ENCODE measurements at places on chromosomes 16 and 17.

GRCh38 chr16:47778106-47778801, 317.1 kb downstream of the PHKB start:
- H3K4me3 ChIP-seq, result no peak overlapping the region
- H3K4me1 ChIP-seq, result no peaks in the 10 kb centered on the region
- H3K27ac ChIP-seq, result no peak overlapping the region

DNA sequence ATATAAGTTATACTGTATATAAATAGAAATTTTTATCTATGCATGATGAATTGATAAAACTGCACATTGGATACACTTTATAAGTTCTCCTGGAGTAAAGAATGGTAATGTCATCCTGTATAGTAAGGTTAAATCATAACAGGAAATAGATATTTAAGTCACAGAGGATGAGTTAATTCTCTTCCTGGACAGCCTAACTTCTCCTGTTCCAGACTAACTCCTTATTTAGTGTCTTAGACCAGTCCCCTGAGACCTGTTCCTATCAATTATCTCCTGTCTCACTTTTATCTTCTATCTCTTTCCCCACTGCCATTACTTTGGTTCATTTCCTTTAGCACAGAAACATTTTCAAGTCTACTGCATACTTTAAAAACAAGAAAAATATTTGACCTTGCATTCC, 46.5 kb downstream of the SSH2 start:
- no peaks in the 10 kb centered on the region for H3K36me3 ChIP-seq
- H3K27ac ChIP-seq, result no peak overlapping the region
- no peaks in the 10 kb centered on the region for H3K27me3 ChIP-seq
- no peak overlapping the region for H3K4me3 ChIP-seq
- H3K4me1 ChIP-seq, result peaks cover 4% of the 10 kb centered on the region
- DNase-seq, result no peak

GRCh38 chr16:15033309-15033707, 22.6 kb downstream of the NTAN1 start:
- peaks cover 77% of the 10 kb centered on the region for H3K36me3 ChIP-seq
- DNase-seq, result no peak

DNA sequence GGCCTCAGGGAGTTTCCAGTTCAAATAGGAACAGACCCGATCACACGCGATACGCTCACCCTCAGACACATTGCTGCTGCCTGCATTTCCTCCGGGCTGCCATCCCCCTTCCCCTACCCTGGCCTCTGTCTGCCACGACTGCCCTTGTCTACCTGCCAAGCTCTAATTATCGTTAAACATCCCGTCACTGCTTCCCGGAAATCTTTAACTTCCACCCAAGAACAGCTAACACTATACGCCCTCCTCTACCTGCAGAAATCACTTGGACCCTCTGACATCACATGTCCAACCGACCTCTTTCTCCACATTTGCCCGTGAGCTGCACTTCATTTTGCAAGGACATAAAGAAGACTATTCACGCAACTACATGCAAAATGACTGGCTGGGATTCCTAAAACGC, 40.4 kb downstream of the ABAT start:
- H3K4me1 ChIP-seq, result no peaks in the 10 kb centered on the region
- no peaks in the 10 kb centered on the region for H3K27me3 ChIP-seq

DNA sequence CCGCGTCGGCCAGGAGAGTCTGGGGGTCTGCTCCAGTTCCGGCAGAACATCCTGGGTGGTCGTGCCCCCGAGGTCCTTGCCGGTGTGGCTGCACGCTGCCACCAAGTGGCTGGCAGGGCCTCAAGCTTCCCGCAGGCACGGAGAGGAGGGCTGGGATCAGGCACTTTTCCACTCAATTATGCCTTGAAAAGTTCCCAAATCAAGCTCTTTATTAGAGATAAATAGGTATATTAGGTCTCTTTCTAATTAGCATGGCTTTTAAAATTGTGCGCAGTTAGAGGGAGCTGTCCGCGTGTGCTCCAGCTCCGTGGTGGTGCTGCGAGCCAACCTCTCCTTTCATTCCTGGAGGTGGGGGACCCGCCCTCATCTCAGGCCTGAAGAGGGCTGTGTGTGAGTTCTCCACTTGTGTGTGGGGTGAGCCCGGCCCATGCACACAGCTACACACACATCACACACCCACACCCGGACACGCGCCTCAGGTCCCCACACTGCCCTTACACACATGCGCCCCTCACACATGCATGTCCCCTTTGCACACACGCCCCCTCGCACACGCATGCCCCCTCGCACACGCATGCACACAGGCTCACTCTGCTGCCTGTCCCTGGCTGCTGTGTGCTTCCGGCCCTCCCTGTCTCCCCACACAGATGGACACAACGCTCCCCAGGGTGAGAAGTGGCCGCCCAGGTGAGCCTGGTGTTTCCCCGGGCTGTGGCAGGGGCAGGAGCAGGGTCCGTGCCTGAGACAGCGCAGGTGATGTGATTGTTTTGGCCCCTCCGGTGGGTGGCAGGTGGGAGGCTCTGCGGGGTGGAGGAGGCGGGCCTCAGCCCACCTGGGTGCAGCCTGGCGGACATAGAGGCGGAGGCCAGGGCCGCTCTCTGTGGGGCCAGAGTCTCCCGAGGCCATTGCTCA, 28.8 kb downstream of the CACNA1H start:
- H3K4me3 ChIP-seq, result no peak overlapping the region

- no peaks in the 10 kb centered on the region for H3K27me3 ChIP-seq
- no peaks in the 10 kb centered on the region for H3K36me3 ChIP-seq
- no peak overlapping the region for H3K27ac ChIP-seq
- no peak for DNase-seq
- no peak overlapping the region for H3K4me3 ChIP-seq
Measured at GRCh38 chr16:49514073-49514980, 140.7 kb downstream of the C16orf78 start.

- no peak for DNase-seq
- no peaks in the 10 kb centered on the region for H3K36me3 ChIP-seq
- no peak overlapping the region for H3K27ac ChIP-seq
- no peaks in the 10 kb centered on the region for H3K27me3 ChIP-seq
Measured at GRCh38 chr17:60240290-60240689, 90.5 kb downstream of the CA4 start.

GRCh38 chr17:81456798-81457197, 55.8 kb downstream of the ACTG1 start:
- no peak overlapping the region for H3K27ac ChIP-seq
- peaks cover 14% of the 10 kb centered on the region for H3K4me1 ChIP-seq
- no peak for DNase-seq
- no peaks in the 10 kb centered on the region for H3K27me3 ChIP-seq

GRCh38 chr17:17216776-17217175, 10.6 kb upstream of the PLD6 start:
- DNase-seq, result no peak
- H3K4me1 ChIP-seq, result no peaks in the 10 kb centered on the region
- H3K36me3 ChIP-seq, result peaks cover 73% of the 10 kb centered on the region
- no peaks in the 10 kb centered on the region for H3K27me3 ChIP-seq
- no peak overlapping the region for H3K27ac ChIP-seq

GRCh38 chr16:19366391-19366790, 51.3 kb upstream of the TMC5 start:
- no peaks in the 10 kb centered on the region for H3K4me1 ChIP-seq
- no peak overlapping the region for H3K4me3 ChIP-seq
- DNase-seq, result no peak
- no peaks in the 10 kb centered on the region for H3K27me3 ChIP-seq
- H3K36me3 ChIP-seq, result no peaks in the 10 kb centered on the region

- H3K27ac ChIP-seq, result no peak overlapping the region
- peaks cover 6% of the 10 kb centered on the region for H3K27me3 ChIP-seq
- no peak overlapping the region for H3K4me3 ChIP-seq
- H3K36me3 ChIP-seq, result no peaks in the 10 kb centered on the region
Measured at GRCh38 chr17:13337864-13338371, 263.8 kb downstream of the HS3ST3A1 start.

- DNase-seq, result no peak
- peaks cover 21% of the 10 kb centered on the region for H3K4me1 ChIP-seq
- H3K27me3 ChIP-seq, result no peaks in the 10 kb centered on the region
- no peak overlapping the region for H3K27ac ChIP-seq
- H3K36me3 ChIP-seq, result no peaks in the 10 kb centered on the region
Measured at GRCh38 chr17:65562206-65562531, 721 bp upstream of the AXIN2 start.

GRCh38 chr16:56451753-56452689, 667 bp downstream of the OGFOD1 start:
- peak overlapping the region; percentile 91 for H3K4me3 ChIP-seq
- no peak for DNase-seq
- H3K27me3 ChIP-seq, result no peaks in the 10 kb centered on the region
- peak overlapping the region; percentile 80 for H3K27ac ChIP-seq
- H3K4me1 ChIP-seq, result peaks cover 20% of the 10 kb centered on the region

DNA sequence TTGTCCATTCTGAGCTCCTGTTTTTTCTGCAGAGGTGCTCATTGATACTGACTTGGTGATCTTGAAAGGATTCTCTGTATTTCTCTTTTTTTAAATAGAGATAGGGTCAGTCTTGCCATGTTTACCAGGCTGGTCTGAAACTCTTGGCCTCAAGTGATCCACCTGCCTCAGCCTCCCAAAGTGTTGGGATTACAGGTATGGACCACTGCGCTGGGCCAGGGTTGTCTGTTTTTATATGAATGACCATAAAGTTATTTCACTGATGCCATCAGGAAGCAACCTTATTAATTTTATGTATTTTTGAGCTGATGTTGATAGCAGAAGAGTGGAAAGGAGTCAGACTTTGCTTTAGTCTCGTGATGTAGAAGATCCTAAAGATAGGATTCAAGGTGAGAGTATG, 35.7 kb upstream of the METTL9 start:
- no peaks in the 10 kb centered on the region for H3K27me3 ChIP-seq
- no peak for DNase-seq
- H3K4me1 ChIP-seq, result peaks cover 3% of the 10 kb centered on the region
- no peaks in the 10 kb centered on the region for H3K36me3 ChIP-seq
- no peak overlapping the region for H3K27ac ChIP-seq
- no peak overlapping the region for H3K4me3 ChIP-seq

GRCh38 chr16:70687102-70687511, 1.3 kb upstream of the MTSS2 start:
- no peak overlapping the region for H3K4me3 ChIP-seq
- H3K36me3 ChIP-seq, result no peaks in the 10 kb centered on the region

DNA sequence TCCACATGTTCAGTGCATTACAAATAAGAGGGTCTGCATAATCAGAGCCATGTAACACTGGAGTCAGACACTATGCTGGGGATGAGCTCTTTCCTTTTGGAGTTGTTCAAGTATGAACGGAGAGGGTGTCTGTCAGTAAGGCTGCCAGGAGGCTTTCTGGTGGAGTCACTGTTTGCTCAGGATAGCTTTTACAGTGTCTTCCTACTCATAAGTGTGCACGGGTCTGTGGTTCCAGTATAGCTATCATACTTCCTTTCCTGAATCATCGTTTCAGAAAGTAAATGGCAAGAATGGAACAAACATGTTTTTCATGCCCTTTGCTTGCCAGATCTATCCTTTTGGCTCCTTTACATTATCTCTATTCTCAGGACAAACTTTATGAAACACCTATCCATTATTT, 152.7 kb upstream of the CDH11 start:
- H3K36me3 ChIP-seq, result no peaks in the 10 kb centered on the region
- no peaks in the 10 kb centered on the region for H3K4me1 ChIP-seq
- H3K4me3 ChIP-seq, result no peak overlapping the region
- no peaks in the 10 kb centered on the region for H3K27me3 ChIP-seq
- H3K27ac ChIP-seq, result no peak overlapping the region

DNA sequence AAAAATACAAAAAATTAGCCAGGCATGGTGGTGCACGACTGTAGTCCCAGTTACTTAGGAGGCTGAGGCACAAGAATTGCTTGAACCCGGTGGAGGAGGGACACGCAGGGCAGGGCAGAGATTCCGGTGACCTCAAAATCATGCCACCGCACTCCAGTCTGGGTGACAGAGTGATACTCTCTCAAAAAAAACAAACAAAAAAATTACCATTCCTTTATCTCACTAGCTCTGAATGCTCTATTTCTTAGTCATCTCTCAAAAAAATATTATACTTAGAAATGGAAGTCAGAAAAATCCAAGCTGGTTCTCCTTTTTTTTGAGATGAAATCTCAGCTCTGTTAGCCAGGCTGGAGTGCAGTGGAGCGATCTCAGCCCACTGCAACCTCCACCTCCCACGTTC, 40.8 kb downstream of the SPOP start:
- no peak overlapping the region for H3K4me3 ChIP-seq
- H3K4me1 ChIP-seq, result no peaks in the 10 kb centered on the region
- DNase-seq, result no peak
- no peaks in the 10 kb centered on the region for H3K27me3 ChIP-seq
- no peak overlapping the region for H3K27ac ChIP-seq

- DNase-seq, result no peak
- no peak overlapping the region for H3K27ac ChIP-seq
- peaks cover 17% of the 10 kb centered on the region for H3K4me1 ChIP-seq
- no peaks in the 10 kb centered on the region for H3K27me3 ChIP-seq
Measured at GRCh38 chr16:12802048-12802447, 1.6 kb downstream of the CPPED1 start.

- H3K27ac ChIP-seq, result no peak overlapping the region
- peaks cover 11% of the 10 kb centered on the region for H3K36me3 ChIP-seq
- peaks cover 17% of the 10 kb centered on the region for H3K4me1 ChIP-seq
- H3K27me3 ChIP-seq, result no peaks in the 10 kb centered on the region
- no peak for DNase-seq
Measured at GRCh38 chr17:76709077-76709950, 1.5 kb downstream of the MXRA7 start.

DNA sequence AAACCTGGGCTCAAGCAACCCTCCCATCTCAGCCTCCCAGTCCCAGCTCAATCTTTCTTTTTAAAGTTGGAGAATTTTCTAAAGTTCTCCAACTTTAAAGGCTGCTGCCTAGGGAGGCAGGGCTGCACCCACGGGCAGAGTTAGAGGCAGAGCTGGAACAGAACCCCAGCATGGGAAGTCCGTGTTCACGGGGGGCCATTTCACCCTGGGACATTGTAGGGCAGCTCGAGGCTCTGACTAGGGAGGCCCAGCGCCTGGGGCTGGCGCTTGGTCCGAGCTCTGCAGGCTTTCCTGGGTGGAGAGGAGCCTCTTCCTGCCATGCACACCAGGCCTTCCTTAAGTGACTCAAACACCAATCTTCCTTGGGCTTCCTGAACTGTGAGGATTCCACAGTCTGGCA, 70.2 kb downstream of the CYLD start:
- no peaks in the 10 kb centered on the region for H3K36me3 ChIP-seq
- DNase-seq, result no peak
- H3K27ac ChIP-seq, result no peak overlapping the region
- no peak overlapping the region for H3K4me3 ChIP-seq
- no peaks in the 10 kb centered on the region for H3K4me1 ChIP-seq

DNA sequence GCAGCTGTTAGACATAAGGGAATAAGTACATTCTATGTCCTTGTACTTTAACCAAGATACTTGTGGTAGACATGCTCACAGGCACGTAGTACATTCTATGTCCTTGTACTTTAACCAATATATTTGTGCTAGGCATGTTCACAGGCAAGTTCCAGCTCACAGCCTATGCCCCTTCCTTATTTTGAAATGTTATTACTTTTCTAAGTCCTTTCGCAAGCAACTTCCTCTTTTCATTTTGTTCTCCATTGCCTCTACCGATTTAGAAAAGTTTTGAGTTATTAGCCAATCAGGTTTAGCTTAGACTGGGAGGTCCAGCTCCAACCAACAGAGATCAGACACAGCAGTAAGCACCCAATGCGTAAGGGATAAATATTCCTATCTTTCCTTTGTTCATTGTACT, 60.1 kb upstream of the NUDT7 start:
- no peak overlapping the region for H3K4me3 ChIP-seq
- no peak for DNase-seq

GRCh38 chr16:55754056-55754455, 78.8 kb downstream of the CES1 start:
- no peaks in the 10 kb centered on the region for H3K27me3 ChIP-seq
- no peak overlapping the region for H3K27ac ChIP-seq
- no peaks in the 10 kb centered on the region for H3K36me3 ChIP-seq
- no peak overlapping the region for H3K4me3 ChIP-seq
- H3K4me1 ChIP-seq, result peaks cover 14% of the 10 kb centered on the region

- DNase-seq, result no peak
- H3K27ac ChIP-seq, result no peak overlapping the region
- no peaks in the 10 kb centered on the region for H3K4me1 ChIP-seq
- H3K36me3 ChIP-seq, result no peaks in the 10 kb centered on the region
- H3K4me3 ChIP-seq, result no peak overlapping the region
Measured at GRCh38 chr17:27824176-27824715, 23.9 kb upstream of the NOS2 start.

All from CD4-positive, alpha-beta T cell (primary cell).